Natural killer cell treated with Interleukin-12 subunit alpha and Interleukin-12 subunit beta and Interleukin-15 and Interleukin-18, amount 100 ng/mL, for 72 hours (primary cell): ENCODE measurements at places on chromosomes 1 and 21.

DNA sequence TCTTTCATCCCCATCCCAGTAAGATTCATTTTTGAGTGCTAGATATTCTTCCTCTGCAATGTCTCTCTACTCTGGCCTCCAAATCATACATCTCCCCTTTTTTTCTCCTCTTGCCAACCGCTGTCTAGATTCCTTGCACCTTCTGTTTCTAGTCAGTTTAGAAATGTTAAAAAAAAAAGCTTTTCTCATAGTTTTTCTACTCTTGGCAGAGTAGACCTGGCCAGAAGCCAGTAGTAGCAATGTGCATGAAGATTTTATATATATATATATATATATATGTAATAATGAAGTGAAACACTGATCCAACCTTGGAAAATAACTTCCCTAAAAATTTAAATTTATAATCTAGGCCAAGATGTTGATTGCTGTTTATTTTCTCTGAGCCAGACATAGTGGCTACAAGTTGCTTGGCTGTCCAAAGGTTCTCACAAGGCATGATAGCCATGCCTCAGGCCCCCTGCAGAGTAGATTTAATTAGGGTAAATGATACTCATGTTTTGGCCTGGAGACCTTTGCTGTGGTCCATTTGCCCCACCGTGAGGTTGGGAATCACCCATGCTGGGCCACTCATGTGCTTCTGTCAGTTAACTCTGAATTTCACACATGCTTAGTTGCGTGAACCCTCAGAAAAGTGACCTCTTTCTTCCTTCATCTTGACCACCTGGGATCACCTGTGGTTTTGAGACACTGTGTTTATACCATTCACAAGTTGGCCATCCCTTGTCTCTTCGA lies 103.4 kb upstream of the KCNE2 start:
- no peak for DNase-seq

- no peak for DNase-seq
Measured at GRCh38 chr1:92585831-92586230, 99.1 kb upstream of the GFI1 start.

GRCh38 chr1:207076181-207076955 lies 12.3 kb upstream of the C4BPB start:
- no peak for DNase-seq

DNA sequence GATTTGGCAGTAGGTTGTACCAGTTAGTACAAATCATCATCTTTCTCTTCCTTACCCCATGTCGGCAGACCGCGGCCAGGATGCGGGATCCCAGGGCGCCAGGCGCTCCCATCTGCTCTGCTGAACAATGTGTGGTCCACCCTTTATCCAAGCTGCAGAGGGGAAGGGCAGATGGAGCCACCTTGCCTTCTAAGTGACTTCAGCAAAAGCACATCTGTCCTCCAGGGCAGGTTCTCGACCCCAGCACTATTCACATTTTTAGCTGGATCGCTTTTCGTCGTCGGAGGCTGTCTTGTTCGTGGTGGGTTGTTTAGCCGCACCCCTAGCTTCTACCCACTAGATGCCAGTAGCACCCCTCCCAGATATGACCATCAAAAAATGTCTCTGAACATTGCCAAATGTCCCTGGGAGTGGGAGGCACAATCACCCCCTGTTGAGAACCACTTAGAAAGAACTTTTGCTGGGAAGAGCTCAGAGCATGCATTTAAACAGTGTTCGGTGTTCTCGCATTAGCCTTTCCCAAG lies 58.1 kb upstream of the SIM2 start:
- DNase-seq: no peak

DNA sequence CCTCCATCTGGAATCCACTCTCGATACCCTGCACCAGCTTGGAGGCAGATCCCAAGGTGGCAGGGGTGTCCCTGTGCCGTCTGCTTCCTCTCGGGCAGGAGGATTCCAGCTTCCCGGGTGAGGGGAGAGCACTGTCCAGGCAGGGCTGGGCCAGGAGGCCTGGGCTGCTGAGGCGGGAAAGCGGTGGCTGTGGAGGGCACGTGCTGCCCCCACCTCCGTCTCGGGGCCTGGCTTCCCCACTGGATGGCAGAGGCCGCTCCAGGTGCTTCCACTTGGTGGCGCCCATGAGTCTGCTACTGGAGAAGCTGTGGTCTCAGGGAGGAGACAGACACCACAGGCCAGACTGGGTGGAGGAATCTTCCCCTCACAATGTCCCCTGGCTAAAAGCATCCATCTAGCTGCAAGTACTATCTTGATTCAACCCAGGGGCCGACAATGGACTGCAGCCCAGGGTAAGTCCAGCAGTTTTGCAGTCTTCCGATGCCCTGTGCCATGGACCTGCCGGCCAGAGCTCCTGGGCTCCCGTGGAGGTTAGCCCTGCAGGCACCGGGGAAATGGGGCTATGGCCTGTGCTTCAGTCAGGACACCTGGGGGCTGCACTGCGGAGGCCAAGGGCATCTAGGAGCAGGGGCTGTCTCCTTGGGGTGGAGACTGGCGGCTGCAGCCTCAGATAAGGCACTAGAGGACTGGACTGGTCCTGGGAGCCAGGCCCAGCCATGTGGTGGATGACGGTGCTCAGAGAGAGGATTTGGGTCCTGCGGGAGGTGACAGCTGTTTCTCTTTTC lies 41.3 kb upstream of the EIF4G3 start:
- no peak for DNase-seq

GRCh38 chr1:48746906-48747305 lies 29.8 kb downstream of the BEND5 start:
- no peak for DNase-seq

- no peak for DNase-seq
Measured at GRCh38 chr1:239803781-239804180, 287.9 kb upstream of the FMN2 start.

GRCh38 chr1:230301822-230302221 lies 124.3 kb downstream of the PGBD5 start:
- DNase-seq: no peak

DNA sequence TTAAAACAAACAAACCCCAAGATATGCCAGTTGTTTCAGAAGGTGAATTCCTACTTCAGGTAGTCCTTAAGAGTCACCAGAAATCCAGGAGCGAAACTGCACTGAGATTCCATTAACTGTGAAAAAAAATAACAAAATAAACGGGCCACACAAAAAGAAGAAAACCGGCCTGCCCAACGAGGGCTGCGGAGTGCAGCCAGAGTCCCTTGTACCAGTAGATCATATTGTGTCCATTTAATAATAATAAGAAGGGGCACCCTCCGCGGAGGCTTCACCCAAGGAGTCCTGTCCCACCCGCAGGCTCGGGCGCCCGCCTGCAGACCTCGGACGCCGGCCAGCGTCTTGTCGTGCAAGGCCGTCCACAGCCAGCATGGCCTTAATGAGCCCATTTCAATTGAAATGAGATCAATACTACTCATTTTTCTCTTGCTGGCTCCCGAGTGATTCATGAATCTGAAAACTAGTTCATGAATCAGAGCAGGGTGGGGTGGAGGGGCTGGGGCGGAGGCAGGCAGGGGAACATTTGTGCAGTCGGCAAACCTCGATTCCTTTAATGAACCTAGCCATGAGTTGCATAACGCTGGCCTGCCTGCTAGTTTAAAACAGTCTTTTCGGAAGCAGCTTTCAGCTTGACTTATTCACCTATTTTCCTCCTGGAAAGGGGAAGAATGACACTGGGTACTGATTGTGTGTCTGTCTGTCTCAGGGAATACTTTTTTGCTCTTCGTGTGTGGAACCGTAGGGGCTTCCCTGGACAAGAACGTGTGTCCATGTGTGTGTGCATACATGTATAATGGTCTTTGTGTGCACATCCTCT lies 113.1 kb upstream of the IRF2BP2 start:
- no peak for DNase-seq

- no peak for DNase-seq
Measured at GRCh38 chr1:104953555-104953954, 1203.9 kb downstream of the AMY1C start.

DNA sequence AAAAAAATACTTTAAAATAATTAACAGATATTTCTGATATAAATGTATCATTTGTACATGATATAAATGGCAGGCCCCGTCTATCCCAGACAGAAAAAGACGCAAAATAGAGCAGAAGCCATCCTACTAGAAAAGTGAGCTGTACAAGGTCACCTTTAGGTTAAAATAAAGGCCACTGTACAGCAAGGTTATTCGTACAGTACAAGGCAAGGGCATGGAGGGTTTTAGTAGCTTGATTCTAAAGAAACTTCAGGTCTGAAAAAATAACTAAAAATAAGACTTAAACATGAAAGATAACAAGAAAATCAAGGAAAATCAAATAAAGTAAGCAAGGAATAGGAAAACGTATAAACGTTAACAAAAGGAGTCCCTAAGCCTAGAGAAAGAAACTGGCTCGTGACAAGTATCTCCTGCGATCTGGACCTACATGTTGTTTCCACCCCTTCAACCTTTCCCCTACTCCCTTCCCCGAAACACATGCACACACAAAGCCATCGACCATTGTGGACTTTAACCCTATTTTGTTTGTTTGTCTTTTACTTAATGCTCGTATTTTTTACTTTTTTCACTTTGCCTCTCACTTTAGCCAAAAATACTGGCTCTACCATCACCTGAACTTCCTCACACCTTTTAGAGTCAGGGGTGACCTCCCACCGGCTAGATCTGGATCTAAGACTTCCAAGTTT lies 26.5 kb upstream of the SLC30A10 start:
- DNase-seq: no peak

DNA sequence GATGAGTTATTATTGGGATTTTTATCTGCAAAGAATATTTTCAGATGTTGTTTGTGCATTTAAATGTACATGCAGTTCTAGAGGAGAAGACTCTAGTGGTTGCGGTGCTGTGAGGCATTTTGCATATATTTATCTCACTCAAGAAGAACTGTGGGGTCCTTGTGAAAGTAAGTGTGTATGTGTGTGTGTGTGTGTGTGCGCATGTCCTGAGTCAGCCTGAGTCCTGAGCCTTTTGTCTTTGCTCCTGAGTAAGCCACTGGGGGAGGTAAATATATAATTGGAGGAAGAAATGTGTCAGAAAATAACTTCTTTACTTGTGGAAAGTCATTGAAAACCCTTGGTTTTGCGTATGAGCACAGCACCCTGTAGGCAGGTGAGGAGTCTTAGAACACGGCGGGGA lies 55.6 kb upstream of the CD34 start:
- DNase-seq: no peak

DNA sequence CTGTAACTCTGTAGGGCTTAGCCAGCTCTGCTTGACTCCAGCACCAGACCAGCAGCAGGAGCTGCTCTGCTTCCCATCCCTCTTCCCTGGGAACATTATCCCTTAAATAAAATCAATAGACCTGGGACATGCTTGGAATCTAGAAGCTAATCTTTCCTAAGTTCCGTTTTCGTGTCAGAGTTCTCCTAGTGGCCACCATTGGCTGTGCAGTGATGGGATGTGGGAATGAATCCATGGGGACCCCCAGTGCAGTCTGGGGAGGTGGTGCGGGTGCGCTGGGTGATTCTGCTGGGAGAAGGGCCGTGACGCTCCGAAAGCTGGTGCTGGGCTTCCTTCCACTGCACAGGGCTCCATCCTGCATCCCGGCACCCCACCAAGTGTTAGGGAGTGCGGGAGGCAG lies 202.7 kb downstream of the CAMTA1 start:
- no peak for DNase-seq

DNA sequence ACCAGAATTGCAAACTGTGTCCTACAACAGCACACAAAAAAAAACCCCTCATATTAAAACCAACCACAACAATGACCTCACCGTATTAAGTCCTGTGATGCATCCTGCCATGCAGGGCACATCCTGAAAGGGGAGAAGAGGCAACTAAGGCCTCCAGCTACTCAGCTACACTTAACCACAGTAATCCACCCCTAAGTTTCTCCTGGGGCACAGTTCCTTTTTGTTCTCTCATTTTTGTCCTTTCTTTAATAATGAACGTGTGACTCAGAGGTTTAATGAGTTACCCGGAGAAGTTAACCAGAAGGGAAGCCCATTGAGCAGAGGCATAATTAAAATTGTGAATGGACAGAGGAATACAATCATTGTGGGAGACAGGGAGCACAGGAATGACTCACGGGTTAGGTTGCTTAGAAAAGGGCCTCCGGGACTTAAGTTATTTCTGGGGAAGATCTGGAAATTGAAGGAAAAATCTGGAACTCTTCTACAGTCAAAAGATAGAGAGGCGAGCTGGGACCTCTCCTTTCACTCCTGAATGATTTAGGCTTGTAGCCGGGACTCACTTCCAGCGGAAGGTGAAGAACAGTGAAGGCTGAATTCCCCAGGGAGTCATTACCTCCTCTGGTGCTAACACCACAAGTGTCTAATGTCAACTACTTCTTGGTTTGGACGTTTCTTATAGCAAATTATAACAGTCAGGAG lies 36.9 kb upstream of the HIVEP3 start:
- no peak for DNase-seq

- DNase-seq: no peak
Measured at GRCh38 chr1:212520299-212520698, 87.6 kb downstream of the NENF start.

DNA sequence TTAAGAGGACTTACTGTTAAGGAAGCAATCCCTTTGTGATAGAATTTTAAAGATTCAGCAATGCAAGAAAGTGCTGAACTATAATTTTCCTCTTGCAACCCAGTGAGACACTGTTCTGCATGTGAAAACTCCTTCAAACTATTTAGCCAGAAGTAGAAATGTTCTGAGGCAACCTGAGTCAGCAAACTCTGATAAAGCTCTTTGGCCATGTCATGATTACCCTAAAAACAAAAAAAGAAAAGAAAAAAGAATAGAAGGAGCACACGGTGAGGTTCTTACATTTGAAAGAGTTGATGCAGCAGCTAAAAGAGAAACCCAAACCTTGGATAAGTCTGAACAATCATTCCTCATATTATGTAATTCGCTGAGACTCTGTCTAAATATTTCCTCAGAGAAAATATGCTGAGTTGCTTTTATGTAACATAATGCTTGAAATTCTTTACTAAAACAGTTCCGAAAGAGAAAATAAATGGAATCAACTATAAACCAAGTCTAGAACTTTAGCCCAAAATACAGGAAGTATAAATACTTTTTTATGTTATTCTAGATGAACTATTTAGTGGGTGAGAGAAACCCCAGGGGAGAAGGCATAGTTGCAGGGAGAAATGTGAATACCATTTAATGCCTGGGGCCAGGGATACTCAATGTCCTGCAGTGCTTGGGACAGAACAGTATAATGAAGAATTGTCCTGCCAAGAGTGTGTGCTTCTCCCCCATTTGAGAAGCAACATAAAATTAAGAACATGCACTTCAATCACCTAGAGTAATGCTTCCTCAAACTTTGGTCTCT lies 60.0 kb downstream of the INTS7 start:
- DNase-seq: no peak

- DNase-seq: no peak
Measured at GRCh38 chr1:117146575-117147340, 25.2 kb upstream of the TRIM45 start.
